Kidney capillary endothelial cell (primary cell): ENCODE measurements at places on chromosomes 3 and 15.

GRCh38 chr15:42553554-42553953 is 4.9 kb downstream of the HAUS2 start:
- DNase-seq, result no peak

- DNase-seq, result no peak
These were observed 30.5 kb downstream of the TNK2 start for GRCh38 chr3:195877767-195878423.

DNA sequence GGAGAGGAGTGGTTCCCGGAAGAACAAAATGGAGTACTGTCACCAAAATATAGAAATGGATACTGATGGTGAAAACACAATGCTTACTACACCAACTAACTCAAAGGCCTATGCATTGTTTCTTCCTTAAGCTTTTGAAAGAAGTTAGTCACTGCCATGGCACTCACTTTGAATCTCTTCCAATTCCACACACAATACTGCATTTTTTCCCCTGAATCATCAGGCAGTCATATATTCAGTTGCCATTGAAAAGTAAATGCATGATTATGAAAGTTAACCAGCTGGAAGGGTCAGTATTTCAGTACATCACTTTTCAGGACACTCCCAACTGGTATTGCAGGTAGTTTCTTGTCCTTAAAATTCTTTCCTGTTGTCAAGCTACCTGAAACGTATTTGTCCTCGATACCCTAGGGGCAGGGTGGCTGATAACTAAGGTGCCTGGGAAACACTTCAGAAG is 9.0 kb upstream of the LRRFIP2 start:
- DNase-seq, result peak; percentile 85

DNA sequence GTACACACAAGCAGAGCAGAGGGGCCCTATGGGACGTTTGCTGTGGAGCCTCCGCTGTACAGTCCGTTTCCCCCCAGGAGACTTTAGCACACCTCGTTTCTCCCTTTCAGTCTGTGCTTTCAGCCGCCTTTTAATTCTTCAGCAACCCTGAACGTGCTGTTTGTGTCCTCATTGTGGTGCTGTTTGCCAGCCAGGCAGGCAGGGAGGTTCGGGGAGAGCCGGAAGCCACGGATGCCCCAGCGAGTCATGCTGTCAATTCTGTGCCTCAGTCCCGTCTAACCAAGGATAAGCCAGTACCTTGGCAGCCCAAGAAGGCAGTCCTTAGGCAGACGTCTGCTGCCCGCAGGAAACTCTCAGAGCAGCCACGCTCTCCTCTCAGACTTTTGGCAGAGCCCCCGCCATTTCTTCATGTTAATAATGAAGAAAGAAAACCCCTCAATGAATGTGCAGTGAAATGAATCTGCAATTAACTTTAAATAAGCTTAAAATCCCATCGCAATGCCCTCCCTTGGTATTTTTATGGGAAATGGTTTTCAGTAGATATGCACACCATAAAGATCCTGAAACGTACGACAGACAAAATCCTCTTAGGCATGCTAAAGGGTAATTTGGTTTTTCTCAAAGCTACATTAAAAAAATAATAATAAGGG is 158.6 kb downstream of the UACA start:
- peak; percentile 51 for DNase-seq

DNA sequence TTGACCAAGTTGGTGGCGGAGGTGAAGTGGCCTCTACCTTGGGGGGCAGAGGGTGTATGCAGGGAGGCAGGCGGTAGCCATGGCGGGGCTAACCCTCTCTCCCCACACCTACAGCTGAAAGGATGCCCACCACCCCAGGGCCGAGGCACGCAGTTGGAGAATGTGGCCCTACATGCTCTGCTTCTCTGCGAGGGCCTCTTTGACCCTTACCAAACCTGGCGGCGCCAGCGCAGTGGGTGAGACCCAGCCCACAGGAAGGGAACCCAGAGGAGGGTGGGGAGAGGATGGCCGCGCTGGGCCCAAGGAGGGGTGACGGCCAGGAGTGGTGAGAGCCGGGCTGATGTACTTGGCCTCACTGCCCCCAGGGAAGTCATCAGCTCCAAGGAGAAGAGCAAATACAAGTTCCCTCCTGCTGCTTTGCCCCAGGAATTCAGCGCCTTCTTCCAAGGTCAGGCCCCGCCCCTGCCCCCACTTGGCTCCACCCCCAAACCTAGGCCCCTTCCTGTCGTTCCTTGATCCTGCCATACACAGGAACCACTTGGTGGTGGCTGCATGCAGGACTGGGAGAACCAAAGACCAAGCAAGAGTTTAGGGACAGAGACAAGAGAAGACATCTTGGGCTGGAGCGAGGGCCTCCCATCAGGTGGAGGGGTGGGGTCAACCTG is 9.8 kb downstream of the NBEAL2 start:
- DNase-seq, result no peak

GRCh38 chr15:22806664-22807063 is 20.2 kb downstream of the NIPA1 start:
- no peak for DNase-seq

GRCh38 chr3:47019201-47019600 is 39.7 kb downstream of the NBEAL2 start:
- no peak for DNase-seq

DNA sequence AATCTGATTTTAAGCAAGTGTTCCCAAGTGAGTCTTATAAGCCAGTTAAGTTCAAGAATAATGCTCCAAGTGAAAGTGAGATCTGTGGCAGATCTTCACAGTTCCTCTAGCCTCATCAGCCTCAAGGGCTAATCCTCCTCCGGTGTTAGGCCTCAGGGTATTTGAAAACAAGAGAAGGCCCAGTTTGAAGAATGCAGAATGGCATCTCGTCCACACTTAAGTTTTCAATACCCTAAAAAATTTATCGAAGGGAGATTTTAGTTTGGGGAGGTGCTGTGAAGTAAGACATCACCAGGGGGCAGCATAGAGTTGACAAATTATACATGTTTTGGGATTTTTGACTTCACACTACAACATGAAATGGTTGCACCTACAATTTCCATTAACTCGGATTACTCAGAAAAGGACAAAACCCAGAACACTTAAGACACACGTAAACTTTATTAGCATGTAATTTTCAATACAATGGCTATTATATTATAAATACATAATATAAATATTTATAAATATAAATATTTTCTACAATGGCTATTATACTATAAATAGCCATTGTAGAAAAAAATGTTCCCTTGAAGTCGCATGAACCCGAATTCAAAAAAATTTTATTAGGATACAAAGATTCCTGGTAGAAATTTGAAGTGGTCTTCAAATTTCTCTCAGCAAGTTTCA is 2.3 kb upstream of the TMEM266 start:
- DNase-seq, result peak; percentile 19

DNA sequence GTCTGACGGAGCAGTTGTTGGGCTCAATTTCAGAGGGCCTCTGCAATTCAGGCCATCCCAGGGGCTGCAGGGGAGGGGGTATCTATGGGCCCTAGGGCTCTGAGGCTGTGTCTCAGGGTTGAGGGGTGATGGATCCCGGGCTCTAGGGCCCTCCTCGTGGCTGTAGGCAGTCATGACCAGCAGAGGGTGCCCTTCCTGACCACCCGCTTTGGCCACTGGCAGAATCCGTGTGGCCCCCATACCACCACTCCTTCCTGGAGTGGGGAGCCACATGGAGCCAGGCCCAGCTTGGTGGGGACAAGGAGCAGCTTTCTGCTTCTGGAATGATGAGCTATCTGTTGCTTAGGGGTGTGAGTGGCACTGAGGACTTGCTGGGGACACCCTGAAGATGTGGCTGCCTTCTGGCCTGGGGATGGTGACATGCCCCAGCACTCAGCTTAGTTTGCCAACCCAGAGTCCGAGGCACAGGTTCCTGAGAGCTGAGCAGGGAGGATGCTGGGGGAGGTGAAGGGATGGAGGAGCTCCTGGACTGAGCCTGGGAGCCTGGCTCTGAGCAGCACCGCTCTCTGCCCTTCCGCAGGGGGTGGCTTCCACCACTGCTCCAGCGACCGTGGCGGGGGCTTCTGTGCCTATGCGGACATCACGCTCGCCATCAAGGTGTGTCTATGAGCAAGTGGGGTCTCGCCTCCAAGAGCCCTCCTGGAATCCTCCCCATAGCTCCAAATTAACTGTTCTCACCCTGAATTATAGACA is 20.2 kb downstream of the HDAC11 start:
- no peak for DNase-seq

DNA sequence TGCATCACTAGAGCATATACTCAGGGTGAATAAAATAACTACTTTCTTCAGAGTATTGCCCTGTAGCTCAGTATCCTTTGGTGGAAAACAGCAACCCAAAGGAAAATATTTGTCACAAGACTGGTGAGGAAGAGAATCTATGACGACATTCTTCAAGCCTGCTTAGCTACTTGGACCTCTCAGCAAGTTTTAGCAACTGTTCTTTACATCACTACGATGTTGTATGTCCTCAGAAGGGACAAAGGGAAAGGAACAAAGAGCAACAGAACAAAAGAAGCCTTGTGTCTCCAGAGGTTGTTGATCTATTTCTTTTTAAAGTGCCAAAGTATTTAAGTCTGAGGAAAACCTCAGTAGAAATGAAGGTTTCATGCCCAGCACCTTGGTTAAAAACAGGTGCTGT is 746.7 kb downstream of the NAALADL2 start:
- DNase-seq, result no peak
